ENCODE measurements at places on chromosomes 1 and 21.

DNA sequence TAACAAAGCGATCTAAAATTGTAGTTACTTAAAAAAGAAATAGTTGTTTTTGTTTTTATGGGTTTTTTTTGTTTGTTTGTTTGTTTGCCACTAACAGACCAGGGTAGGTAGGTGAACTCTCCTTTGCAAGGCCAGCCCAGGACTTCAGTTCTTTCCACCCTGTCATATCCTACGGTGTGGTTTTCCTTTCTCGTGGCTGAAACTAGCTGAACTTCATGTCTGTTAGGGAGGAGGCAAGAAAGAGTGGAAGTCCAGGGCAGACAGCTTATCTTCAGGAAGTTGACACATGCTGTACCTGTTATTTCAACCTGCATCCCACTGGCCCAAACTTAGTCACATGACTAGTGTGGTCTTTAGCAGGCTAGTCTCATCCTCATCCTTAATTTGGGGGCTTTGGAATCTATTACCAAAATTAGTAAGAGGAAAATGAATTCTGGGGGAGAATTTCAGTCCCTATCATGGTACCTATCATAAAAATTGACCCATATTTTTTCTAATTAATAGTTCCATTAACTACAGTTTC, 62.9 kb upstream of the LRRC7 start:
- H3K4me1 ChIP-seq, result peaks cover 7% of the 10 kb centered on the region
- H3K4me3 ChIP-seq, result no peak overlapping the region
- no peaks in the 10 kb centered on the region for H3K27me3 ChIP-seq
- H3K27ac ChIP-seq, result no peak overlapping the region

DNA sequence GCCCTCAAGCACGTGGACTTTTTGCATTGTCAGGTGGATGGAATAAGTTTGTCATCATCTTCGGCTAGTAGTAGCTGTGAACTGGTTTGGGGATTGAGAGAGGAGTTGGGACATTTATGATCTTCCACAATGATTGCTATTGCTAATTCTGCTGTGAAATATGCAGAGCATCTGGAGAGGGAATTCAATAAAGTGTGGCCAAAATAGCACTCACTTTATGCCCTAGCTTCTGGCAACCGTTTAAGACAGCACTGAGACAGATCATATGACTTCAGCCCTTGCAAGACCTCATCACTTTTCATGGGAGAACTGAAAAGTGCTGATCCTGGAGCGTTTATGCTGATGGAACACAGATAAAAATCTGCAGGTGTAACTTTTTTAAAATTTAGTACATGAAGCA, 360.8 kb downstream of the GPATCH2 start:
- DNase-seq, result no peak
- no peak overlapping the region for H3K27ac ChIP-seq
- H3K4me1 ChIP-seq, result 0 out of 2 replicates have a peak, but pooled peaks cover 11% of the 10 kb centered on the region
- H3K36me3 ChIP-seq, result no peaks in the 10 kb centered on the region
- H3K4me3 ChIP-seq, result no peak overlapping the region
- no peaks in the 10 kb centered on the region for H3K27me3 ChIP-seq

- peaks cover 10% of the 10 kb centered on the region for H3K36me3 ChIP-seq
- peaks cover 12% of the 10 kb centered on the region for H3K4me1 ChIP-seq
- H3K27ac ChIP-seq, result no peak overlapping the region
- peaks cover 19% of the 10 kb centered on the region for H3K27me3 ChIP-seq
- DNase-seq, result no peak
Measured at GRCh38 chr1:3013371-3014049, 7.8 kb upstream of the ACTRT2 start.

GRCh38 chr21:29376556-29376955, 77.8 kb downstream of the BACH1 start:
- H3K36me3 ChIP-seq, result no peaks in the 10 kb centered on the region
- H3K4me1 ChIP-seq, result peaks cover 11% of the 10 kb centered on the region
- H3K27me3 ChIP-seq, result no peaks in the 10 kb centered on the region
- peak; percentile 68 for DNase-seq

DNA sequence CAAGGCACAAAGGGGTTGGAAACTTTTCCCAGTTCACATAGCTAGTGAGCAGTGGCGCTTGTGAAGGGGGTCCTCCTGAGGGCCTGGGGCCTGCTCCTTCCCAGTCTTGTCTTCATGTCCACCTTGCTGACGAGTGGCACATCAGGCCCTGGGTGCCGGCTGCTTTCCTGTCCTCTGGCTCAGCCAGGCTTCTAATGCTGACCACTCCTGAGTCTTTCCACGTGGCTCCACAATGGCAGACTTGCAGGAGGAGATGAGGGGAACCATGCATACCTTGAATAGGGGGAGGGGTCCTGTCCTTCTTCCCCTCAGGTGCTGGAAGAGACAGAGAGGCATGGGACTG, 38.7 kb downstream of the MAPKAPK2 start:
- H3K4me3 ChIP-seq, result no peak overlapping the region
- H3K36me3 ChIP-seq, result no peaks in the 10 kb centered on the region

DNA sequence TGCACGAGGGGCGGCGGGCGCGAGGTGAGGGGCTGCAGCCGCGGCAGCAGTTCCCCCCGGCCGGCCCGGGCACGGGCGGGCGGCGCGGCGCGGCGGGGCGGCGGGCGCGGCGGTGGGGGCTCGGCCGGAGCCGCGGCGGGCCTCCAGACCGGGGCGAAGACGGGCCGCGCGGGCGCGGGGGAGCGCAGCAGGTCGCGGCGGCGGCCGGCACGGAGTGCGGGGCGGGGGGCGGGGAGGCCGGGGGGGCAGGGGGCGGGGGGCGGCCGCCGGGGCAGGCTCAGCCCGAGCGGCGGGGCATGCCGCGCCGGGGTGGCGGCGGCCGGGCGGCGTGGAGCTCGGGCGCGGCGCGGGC, 311 bp downstream of the IRF2BP2 start:
- H3K4me1 ChIP-seq, result peaks cover 64% of the 10 kb centered on the region
- peaks cover 36% of the 10 kb centered on the region for H3K36me3 ChIP-seq
